ENCODE measurements at places on chromosomes 6 and 20. TPM values are rescaled to one million over a fixed set of nuclear protein-coding genes. Genes with fewer than 3 reads are reported as not detected.

- peak within 1 kb of the TSS; percentile 67 for H3K4me3 ChIP-seq
- peaks cover 26% of the 10 kb centered on the region for H3K4me1 ChIP-seq
- DNase-seq, result no peak
- peaks cover 21% of the 10 kb centered on the region for H3K27me3 ChIP-seq
- peaks cover 4% of the 10 kb centered on the region for H3K36me3 ChIP-seq
Measured at GRCh38 chr6:41780551-41781365, at the start of gene PRICKLE4. TSS of gene PRICKLE4 (plus strand) at chr6:41780782. CDS start at chr6:41783474, 2,692 bp downstream.

GRCh38 chr6:138815797-138816528 is 20.1 kb downstream of the ECT2L start:
- H3K27ac ChIP-seq, result no peak overlapping the region
- H3K4me1 ChIP-seq, result no peaks in the 10 kb centered on the region
- no peak overlapping the region for H3K4me3 ChIP-seq
- H3K36me3 ChIP-seq, result no peaks in the 10 kb centered on the region
- no peak for DNase-seq

GRCh38 chr6:79034865-79035264 is 43.2 kb downstream of the PHIP start:
- no peak overlapping the region for H3K27ac ChIP-seq
- no peak for DNase-seq
- H3K36me3 ChIP-seq, result no peaks in the 10 kb centered on the region
- H3K4me3 ChIP-seq, result no peak overlapping the region

ZNF334 gene
- 0.15 TPM for total RNA-seq

- DNase-seq, result no peak
- no peak overlapping the region for H3K4me3 ChIP-seq
- H3K27ac ChIP-seq, result no peak overlapping the region
- no peaks in the 10 kb centered on the region for H3K27me3 ChIP-seq
Measured at GRCh38 chr6:7933794-7934193, 23.2 kb upstream of the TXNDC5 start.

TSHZ2 gene
- 21.1 TPM for total RNA-seq

DNA sequence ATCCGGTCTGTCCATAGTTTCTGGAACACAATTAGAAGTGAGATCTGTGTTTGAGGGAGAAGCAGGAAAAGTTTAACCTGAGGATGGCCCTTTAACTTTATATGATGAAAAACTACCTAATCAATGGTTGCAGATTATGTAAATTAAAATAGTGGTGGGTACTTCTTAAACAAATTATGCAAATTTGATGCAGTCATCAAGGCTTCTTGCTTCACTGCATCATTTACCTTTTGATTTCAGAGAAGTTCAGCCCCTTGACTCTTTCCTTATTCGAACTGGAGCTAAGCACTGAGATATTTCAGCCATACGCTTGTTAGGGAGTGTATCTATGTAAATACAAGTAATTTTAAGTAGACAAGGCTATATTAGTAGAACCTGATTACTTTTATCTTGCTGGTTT is 73.8 kb downstream of the JARID2 start:
- H3K27me3 ChIP-seq, result no peaks in the 10 kb centered on the region
- H3K36me3 ChIP-seq, result no peaks in the 10 kb centered on the region
- no peak overlapping the region for H3K27ac ChIP-seq
- DNase-seq, result no peak
- H3K4me1 ChIP-seq, result peaks cover 23% of the 10 kb centered on the region

DNA sequence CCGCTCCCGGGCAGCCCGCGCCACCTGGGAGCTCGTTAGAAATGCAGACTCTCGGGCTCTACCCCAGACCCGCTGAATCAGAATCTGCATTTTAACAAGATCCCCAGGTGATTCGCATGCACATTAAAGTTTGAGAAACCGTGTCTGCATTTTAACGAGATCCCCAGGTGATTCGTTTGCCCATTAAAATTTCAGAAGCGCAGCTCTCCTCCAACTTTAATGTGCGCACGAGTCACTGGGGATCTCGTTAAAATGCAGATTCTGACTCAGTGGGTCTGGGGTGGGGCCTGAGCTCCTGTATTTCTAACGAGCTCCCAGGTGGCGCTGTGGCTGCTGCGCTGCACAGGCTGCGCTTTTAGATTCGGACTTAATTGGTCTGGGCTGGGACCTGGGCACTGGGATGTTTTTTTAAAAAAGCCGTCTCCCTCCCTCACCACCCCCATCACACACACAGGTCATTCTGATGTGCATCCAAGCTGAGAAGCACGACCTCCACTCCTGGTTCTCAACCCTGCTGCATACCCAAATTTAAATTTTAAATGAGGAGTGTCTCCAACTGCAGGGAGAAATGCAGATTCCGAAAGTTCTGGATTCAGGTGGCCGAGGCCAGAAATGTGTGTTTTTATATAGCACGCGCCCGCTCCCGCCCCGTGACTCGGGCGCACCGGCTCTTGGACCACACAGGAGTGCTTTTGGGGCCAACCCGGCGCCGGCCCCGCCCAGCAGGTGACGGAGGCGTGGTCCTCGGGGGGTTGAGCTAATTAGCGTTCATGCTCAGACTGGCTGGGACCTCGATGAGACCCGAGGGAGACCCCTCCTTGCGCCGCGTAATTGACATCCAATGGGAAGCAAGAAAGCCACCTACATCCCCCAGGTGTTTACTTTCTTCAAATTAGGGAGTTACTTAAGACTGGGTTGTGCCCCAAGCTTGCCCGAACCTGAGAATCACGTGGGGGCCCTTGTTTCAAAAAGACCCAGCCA is 85.8 kb downstream of the ZFP64 start:
- no peak overlapping the region for H3K27ac ChIP-seq
- peaks cover 31% of the 10 kb centered on the region for H3K4me1 ChIP-seq
- peak overlapping the region; percentile 35 for H3K4me3 ChIP-seq
- H3K27me3 ChIP-seq, result peaks cover 5% of the 10 kb centered on the region
- DNase-seq, result no peak

- H3K27me3 ChIP-seq, result no peaks in the 10 kb centered on the region
- DNase-seq, result no peak
- H3K36me3 ChIP-seq, result peaks cover 10% of the 10 kb centered on the region
- H3K4me3 ChIP-seq, result no peak overlapping the region
Measured at GRCh38 chr20:35806075-35806474, 34.3 kb downstream of the PHF20 start.

MYCT1 gene
- total RNA-seq, result 0.44 TPM

SLC24A3 gene
- total RNA-seq, result 0.20 TPM

NR2E1 gene
- total RNA-seq, result not detected

KHDRBS2 gene
- total RNA-seq, result not detected

DNA sequence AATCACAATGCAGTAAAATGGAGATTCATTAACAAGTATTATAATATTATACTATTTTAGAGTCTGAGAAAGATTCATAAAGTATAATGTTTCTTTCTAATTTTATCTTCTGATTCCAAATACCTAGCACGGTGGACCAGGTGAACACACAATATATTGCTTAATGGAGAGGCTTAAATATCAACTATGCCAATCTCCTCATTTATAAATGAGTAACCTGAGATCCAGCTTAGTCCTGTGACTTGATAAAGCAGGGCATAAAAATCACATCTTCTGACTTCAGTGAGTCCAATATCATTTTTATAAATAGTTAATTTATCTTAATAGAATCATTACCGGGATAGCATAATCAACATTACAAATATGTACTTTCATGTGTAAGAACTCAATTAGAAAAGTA is 144.4 kb upstream of the GJE1 start:
- H3K4me1 ChIP-seq, result no peaks in the 10 kb centered on the region
- no peaks in the 10 kb centered on the region for H3K27me3 ChIP-seq
- H3K4me3 ChIP-seq, result no peak overlapping the region
- H3K36me3 ChIP-seq, result no peaks in the 10 kb centered on the region
- no peak for DNase-seq

DNA sequence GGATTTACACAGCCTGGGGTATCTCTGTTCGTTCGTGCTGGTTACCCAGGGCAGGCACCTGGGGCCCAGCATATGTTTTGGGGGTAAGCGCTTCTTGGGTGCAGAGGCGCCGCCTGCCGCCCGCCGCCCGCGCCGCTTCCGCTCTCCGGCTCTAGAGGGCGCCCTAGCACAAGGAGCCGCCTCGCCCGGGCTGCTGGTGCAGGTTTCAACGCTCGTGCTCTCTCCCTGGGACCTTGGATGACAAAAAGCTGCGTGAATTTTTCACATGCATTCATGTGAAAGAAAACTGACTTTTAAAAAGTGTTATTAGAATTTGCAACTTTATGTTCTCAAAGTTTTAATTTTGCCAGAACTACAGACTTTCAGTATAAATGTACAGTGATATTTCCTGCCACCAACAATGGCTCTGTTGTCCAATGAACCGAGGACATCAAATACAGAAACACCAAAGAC is 32.5 kb downstream of the PRR18 start:
- H3K4me1 ChIP-seq, result no peaks in the 10 kb centered on the region
- DNase-seq, result peak; percentile 77
- H3K4me3 ChIP-seq, result no peak overlapping the region
- H3K27ac ChIP-seq, result no peak overlapping the region
- H3K36me3 ChIP-seq, result no peaks in the 10 kb centered on the region
- H3K27me3 ChIP-seq, result no peaks in the 10 kb centered on the region

STX11 gene
- 10.7 TPM for total RNA-seq

DNA sequence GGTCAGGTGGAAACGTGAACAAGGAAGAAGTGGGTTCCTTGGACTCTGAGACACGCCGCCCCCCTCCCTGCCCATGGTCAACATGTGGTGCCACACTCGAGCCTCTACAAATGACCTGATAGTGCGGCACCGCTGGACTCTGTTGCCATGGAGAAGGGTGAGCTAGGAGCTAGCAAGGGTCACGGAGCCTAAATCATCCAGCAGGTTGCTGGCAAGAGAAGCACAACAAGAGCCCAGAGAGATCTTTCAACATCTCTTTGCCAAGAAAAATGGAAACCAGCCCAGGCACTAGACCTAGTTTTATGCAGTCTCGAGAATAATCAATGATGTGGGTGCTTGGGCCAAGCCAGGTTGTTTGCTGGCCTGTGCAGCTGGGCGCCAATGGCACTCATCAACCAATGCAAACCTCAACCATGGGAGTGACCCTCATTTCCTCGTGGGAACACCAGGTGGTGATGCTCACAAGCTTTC is 69.5 kb downstream of the NOL4L start:
- DNase-seq, result no peak
- H3K27me3 ChIP-seq, result no peaks in the 10 kb centered on the region
- H3K4me3 ChIP-seq, result no peak overlapping the region
- no peak overlapping the region for H3K27ac ChIP-seq

DNA sequence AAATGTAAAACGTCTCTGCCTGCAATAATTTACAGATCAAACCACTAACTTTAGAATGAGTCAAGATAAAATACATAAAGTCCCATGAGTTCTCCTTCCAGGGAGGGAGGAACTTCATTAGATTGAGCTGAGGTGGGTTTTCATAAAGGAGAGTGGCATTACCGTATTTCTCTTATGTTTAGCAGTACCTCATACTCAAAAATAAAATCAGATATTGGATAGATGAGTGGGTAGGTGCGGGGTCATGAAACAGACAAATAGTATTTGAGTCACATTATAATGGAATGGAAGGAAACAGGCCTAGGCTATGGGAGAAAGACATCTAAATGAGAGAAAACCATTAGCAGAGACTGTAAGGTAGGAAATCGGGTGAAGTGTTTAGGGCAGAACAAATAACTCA is 166.1 kb upstream of the SMLR1 start:
- no peaks in the 10 kb centered on the region for H3K27me3 ChIP-seq
- H3K27ac ChIP-seq, result no peak overlapping the region
- no peaks in the 10 kb centered on the region for H3K4me1 ChIP-seq

HEY2 gene
- not detected for total RNA-seq

DNA sequence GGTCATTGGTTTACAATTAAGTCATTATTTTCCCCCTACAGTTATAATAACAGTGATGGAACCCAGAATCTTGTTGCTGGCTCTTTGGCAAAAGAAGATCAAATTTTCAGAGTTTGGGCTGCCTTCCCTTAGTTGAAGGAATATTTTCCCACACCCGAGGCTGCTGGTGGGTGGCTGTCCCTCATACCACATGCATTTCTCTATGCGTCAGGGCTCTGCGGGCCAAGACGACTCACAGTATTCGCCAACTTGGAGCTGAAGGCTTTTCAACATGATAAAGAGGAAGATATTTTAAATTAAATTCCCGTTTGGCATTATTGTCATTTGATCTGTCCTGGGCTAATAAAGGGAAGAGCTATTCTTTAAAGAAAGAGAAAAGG is 102.2 kb upstream of the SASH1 start:
- no peaks in the 10 kb centered on the region for H3K36me3 ChIP-seq
- no peaks in the 10 kb centered on the region for H3K4me1 ChIP-seq
- no peak overlapping the region for H3K4me3 ChIP-seq
- DNase-seq, result no peak
- H3K27ac ChIP-seq, result no peak overlapping the region
- H3K27me3 ChIP-seq, result peaks cover 2% of the 10 kb centered on the region

HSPA1L gene
- total RNA-seq, result 8.5 TPM

DNA sequence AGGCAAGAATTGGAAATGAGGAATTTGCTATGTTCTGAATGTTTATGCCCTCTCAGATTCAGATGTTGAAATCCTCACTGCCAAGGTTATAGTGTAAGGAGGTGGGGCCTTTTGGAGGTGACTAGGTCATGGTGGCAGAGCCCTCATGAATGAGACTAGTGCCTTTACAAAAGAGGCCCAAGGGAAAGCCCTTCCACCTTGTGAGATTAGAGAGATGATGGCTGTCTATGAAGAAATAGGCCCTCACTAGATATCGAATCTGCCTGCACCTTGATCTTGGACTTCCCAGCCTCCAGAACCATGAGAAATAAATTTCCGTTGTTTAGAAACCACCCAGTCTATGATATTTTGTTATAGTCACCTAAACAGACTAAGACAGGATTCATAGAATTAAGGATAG is 10.4 kb downstream of the ASIP start:
- no peak for DNase-seq
- no peak overlapping the region for H3K4me3 ChIP-seq
- H3K4me1 ChIP-seq, result peaks cover 2% of the 10 kb centered on the region
- H3K27me3 ChIP-seq, result no peaks in the 10 kb centered on the region
- no peak overlapping the region for H3K27ac ChIP-seq

- DNase-seq, result no peak
- H3K36me3 ChIP-seq, result no peaks in the 10 kb centered on the region
- H3K4me1 ChIP-seq, result no peaks in the 10 kb centered on the region
- no peak overlapping the region for H3K27ac ChIP-seq
Measured at GRCh38 chr6:64988148-64988547, 718.9 kb downstream of the EYS start.

GRCh38 chr20:49521356-49521755 is 38.9 kb upstream of the KCNB1 start:
- peaks cover 10% of the 10 kb centered on the region for H3K4me1 ChIP-seq
- DNase-seq, result no peak
- no peaks in the 10 kb centered on the region for H3K27me3 ChIP-seq
- H3K36me3 ChIP-seq, result no peaks in the 10 kb centered on the region

GRCh38 chr6:65787787-65788186 is 80.8 kb upstream of the EYS start:
- no peak overlapping the region for H3K27ac ChIP-seq
- no peaks in the 10 kb centered on the region for H3K4me1 ChIP-seq
- no peak overlapping the region for H3K4me3 ChIP-seq
- H3K27me3 ChIP-seq, result no peaks in the 10 kb centered on the region
- no peak for DNase-seq
- H3K36me3 ChIP-seq, result no peaks in the 10 kb centered on the region
